ENCODE measurements at places on chromosomes 2 and 18.

GRCh38 chr2:147288131-147288530, 556.7 kb upstream of the ACVR2A start:
- no peak overlapping the region for H3K27ac ChIP-seq
- H3K36me3 ChIP-seq, result no peaks in the 10 kb centered on the region
- no peak for DNase-seq

DNA sequence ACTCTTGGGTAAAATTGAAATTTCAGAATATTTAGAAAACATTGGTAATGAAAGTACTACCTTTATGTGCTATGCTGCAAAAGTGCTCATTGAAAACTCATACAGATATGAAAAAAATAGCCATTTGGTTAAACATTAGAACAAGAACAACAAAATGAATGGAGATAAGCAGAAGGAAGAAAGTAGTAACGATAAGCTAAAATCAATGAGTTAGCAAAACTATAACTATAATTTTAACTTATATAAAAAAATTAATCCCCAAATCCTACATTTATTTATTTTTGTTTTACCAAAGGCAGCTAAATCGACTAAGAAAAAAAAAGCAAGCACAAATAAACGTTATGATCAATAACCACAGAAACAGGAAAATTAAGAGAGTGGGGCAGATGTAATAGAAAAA, 99.2 kb downstream of the CERS6 start:
- peaks cover 15% of the 10 kb centered on the region for H3K4me1 ChIP-seq
- H3K27me3 ChIP-seq, result peaks cover 3% of the 10 kb centered on the region
- H3K4me3 ChIP-seq, result no peak overlapping the region
- H3K27ac ChIP-seq, result no peak overlapping the region
- DNase-seq, result no peak

DNA sequence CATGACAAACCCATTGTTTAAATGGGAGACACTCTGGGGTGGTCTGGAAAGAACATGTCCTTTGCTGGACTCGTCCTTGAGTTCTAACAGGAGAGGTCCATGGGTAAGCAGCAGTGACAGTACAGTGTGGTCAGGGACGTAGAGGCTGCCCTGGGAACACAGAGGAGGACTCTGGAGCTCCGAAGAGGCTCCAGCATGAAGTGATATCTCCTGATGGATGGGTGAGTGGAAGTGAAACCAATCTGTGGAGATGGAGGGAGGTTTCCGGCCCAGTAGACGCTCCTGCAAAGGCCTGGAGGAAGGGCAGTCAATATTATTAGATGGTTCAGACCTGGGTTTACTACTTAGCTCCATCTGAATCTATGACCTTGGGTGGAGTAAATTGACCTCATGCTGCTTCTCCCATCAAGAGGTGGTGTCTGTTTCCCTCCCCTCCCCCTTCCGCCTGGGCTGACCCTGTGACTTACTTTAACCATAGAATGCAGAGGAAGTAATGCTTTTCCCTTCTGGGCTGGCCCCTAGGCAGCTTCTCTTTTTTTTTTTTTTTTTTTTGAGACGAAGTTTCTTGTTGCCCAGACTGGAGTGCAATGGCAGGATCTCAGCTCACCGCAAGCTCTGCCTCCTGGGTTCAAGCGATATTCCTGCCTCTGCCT, 2.3 kb upstream of the TFCP2L1 start:
- no peak for DNase-seq
- peaks cover 19% of the 10 kb centered on the region for H3K27me3 ChIP-seq
- no peak overlapping the region for H3K4me3 ChIP-seq
- no peak overlapping the region for H3K27ac ChIP-seq

- H3K27me3 ChIP-seq, result no peaks in the 10 kb centered on the region
- H3K4me3 ChIP-seq, result no peak overlapping the region
- H3K36me3 ChIP-seq, result no peaks in the 10 kb centered on the region
- no peak for DNase-seq
- no peak overlapping the region for H3K27ac ChIP-seq
- H3K4me1 ChIP-seq, result peaks cover 3% of the 10 kb centered on the region
Observed at GRCh38 chr2:227877421-227878310, 6.2 kb downstream of the DAW1 start.

- DNase-seq, result no peak
- H3K4me1 ChIP-seq, result no peaks in the 10 kb centered on the region
- no peak overlapping the region for H3K27ac ChIP-seq
- peaks cover 2% of the 10 kb centered on the region for H3K27me3 ChIP-seq
- H3K4me3 ChIP-seq, result no peak overlapping the region
- no peaks in the 10 kb centered on the region for H3K36me3 ChIP-seq
Observed at GRCh38 chr2:69238449-69239031, 148.5 kb downstream of the GFPT1 start.

- no peaks in the 10 kb centered on the region for H3K36me3 ChIP-seq
- H3K4me1 ChIP-seq, result peaks cover 7% of the 10 kb centered on the region
- H3K27ac ChIP-seq, result no peak overlapping the region
- DNase-seq, result no peak
- no peak overlapping the region for H3K4me3 ChIP-seq
Observed at GRCh38 chr2:216721141-216721540, 25.8 kb upstream of the IGFBP5 start.

DNA sequence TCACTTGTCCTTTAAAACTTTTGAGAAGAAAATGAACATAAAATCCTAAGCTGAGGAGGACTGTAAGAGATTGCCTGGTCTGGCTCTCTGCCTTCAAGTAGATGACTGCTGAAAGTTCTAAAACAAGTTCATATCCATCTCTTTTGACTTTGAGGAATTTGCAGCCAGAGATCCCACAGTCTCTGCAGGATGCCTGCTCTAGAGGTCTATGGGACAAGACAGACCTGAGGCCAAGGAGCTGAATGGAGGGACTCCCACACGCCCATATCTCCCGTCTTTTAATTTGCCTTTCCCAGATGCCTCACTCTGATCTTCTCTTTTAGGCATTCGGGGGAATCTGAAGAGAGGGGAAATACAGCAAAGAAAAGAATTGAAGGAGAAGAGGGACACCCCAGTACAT, 255.9 kb upstream of the RASGRP3 start:
- peak overlapping the region; percentile 85 for H3K27ac ChIP-seq
- peaks cover 40% of the 10 kb centered on the region for H3K4me1 ChIP-seq
- no peaks in the 10 kb centered on the region for H3K27me3 ChIP-seq
- DNase-seq, result no peak

- H3K36me3 ChIP-seq, result peaks cover 16% of the 10 kb centered on the region
- H3K27ac ChIP-seq, result peak overlapping the region; percentile 17
- H3K4me3 ChIP-seq, result no peak overlapping the region
- no peak for DNase-seq
- peaks cover 2% of the 10 kb centered on the region for H3K27me3 ChIP-seq
- peaks cover 4% of the 10 kb centered on the region for H3K4me1 ChIP-seq
Observed at GRCh38 chr2:165594935-165595255, 125.4 kb downstream of the CSRNP3 start.

DNA sequence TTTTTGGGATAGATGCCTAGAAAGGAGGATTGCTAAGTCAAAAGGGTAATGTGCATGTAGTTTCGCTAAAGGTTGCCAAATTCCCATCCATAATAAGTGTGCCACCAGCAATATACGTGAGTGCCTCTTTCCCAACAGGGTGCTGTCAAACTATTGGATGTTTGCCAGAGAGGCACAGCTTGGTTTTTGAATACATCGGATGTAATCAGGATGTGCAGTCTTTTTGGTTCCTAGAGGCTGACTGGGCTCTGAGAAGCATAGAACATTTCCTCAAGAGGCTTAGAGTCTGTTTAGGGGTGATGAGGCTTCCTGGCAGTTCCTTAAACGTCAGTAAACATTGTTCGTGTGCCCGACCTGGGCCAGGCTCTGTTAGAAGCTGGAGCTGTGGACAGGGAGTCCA, 28.0 kb downstream of the AGAP1 start:
- no peak overlapping the region for H3K4me3 ChIP-seq
- peaks cover 19% of the 10 kb centered on the region for H3K4me1 ChIP-seq
- no peaks in the 10 kb centered on the region for H3K27me3 ChIP-seq
- H3K36me3 ChIP-seq, result no peaks in the 10 kb centered on the region
- no peak overlapping the region for H3K27ac ChIP-seq

All from endothelial cell (in vitro differentiated cells).